ENCODE measurements at places on chromosomes 5 and 9.

GRCh38 chr9:34502891-34503290 lies 19.9 kb downstream of the ENHO start:
- DNase-seq: no peak

- no peak for DNase-seq
Observed at GRCh38 chr9:116980582-116981120, 293.5 kb downstream of the TRIM32 start.

DNA sequence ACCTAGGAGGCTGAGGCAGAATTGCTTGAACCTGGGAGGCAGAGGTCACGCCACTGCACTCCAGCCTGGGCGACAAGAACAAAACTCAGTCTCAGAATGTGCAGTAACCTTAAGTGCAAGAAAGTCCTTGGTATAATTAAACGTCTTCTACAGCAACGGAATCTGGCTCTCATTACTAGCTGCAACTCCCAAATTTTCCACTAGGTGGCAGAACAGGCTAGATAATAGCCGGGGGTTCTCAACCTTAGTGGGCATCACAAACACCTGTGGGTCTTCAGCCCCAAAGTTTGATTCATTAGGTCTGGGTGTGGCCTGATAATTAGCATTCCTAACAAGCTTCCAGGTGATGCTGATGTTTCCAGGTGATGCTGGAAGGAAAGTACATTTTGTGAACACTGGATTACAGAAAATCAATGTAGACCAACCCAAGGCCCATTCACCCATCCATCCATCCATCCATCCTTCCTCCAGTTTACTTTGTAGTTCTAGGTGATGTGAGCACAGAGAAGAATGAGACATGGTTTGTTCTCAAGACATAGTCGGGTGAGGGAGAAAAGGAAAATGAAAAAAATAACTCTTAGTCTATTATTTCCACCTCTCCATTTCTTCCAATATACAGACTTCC lies 37.3 kb downstream of the FBXW2 start:
- peak; percentile 44 for DNase-seq

DNA sequence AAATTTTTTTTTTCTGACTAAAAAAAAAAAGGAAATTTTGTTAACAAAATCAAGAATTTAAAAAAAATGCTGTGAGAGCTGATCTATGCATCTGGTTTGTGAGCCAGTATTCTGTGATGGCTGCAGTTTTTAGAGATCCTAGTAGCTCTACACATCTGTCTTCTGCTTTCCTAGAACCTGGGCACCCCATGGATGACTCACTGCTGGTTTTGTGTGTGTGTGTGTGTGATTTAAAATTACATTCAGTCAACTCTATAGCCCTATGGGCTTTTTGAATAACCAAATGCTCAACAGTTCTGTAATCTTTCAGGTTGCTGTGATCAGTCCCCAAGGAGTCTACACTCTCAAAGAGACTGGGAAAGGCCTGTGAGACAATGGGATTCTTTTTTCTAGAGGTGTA lies 2.5 kb upstream of the PSMD5 start:
- no peak for DNase-seq

- no peak for DNase-seq
Observed at GRCh38 chr5:32110111-32110696, 63.9 kb downstream of the GOLPH3 start.

GRCh38 chr5:32319392-32319791 lies 6.7 kb upstream of the MTMR12 start:
- DNase-seq: no peak

DNA sequence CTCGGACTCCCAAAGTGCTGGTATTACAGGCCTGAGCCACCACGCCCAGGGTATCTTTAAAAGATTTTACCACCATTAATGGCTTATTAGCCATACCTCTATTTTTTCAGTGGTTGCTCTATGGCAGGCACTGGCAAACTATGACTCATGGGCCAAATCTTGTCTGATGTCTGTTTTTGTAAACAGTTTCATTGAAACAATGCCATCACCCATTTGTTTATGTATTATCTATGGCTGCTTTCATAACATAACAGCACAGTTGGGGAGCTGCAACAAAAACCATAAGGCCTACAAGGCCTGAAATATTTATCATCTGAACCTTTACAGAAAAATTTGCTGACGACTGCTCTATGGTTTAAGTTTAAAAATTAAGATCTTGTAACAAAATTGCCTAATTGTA lies 66.8 kb downstream of the SLC38A9 start:
- DNase-seq: no peak

DNA sequence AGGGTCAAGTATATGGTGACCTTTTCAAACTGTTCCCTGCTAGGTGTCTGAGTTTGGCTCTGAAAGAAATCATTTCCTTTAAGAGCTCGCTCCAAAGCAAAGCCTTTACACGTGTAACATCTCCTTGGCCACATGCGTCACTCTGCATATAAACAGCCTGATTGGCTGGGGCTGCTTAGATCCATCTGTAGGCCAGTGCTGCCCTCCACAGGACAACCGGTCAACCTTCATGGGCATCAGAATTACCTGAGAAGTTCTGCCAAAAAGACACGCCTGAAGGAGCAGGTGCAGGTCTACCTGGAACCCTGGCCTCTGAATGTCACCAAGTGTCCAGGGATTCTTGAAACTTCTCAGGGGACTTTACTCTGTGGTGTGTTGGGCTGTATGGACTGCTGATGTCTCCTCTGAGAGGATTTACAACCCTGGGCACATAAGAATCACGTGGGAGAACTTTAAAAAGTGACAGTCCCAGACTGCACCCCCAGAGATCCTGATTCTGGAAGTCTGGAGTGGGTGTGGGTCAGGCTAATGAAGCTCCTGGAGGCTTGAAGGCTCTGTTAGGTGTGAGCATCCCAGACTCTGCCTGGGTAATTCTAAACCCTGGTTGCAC lies 497.6 kb downstream of the GADD45G start:
- DNase-seq: peak; percentile 43

GRCh38 chr9:2787065-2787464 lies 56.8 kb downstream of the PUM3 start:
- DNase-seq: no peak

- peak; percentile 29 for DNase-seq
Observed at GRCh38 chr5:138654281-138654867, 79.2 kb upstream of the HSPA9 start.

DNA sequence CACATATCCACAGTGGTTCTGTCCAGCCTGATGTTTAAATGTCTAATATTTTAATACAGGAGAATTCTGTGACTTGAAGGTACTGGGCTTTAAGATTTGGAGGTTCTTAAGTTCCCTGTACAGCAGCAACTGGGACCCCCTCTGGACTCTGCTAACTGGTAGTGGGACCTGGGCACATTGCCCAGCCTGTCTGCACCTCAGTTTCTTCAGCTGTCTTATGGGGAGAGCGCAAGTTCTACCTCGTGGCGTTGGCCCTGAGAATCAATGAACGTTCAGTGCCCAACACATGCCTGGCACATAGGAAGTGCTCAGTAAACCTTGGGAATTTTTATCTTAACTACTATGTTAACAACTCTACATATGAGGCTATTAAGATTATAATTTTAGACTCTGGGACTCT lies 1.4 kb downstream of the SLC2A6 start:
- no peak for DNase-seq

- DNase-seq: no peak
Observed at GRCh38 chr5:174608631-174609097, 115.7 kb upstream of the MSX2 start.

DNA sequence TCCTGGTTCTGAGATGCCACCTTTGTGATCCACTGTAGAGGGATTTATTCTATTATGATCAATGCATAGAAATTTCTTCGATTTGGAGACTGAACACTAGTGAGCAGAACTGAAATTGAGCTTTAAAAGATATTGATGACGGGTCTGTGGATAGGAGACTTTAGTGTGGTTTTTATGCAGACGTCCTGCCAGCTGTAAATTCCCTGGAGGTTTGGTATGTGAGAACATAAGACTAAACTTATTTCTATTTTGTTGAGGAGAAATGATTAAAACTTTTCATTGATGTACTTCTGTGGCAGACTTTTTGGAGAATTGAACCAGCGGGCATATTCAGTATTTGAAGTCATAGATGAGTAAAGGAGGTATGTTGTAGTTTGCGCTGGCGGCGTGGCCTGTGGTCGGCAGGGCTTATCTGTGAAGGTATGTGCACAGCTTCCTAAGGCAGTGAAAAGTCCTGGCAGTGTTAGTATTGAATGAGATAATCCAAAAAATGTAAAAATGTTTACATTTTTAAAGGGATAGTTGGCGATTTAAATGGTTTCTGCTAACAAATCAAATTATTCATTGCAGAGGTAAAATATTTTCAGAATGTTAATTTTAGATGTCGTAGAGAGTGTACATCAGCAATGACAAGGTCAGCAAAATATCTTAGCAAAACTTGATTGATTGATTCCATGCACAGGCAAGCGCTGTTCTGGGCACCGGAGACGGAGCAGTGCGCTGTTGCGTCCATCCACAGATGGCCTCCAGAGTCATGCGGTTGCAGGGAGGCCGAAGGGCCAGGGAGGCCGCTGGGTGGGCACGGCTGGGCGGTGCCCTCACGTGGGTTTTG lies 20.4 kb downstream of the TENT4A start:
- no peak for DNase-seq
